ENCODE measurements at places on chromosomes 12 and 14.

DNA sequence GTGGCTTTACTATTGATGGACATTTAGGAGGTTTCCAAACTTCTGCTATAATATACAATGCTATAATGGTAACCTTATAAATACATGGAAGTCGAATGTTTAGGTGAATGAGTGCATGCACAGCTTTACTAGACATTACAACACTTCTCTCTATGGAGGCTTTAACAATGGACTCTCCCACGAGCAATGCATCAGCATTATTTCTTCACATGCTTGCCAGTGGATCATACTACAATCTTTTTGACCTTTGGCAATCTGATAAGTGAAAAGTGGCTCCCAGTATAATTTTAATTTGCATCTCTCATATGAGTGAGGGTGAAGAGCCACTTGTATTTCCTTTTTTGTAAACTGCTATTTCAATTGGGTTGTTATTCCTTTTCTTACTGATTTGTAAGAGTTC, 18.2 kb downstream of the RDH12 start:
- no peak for DNase-seq

- DNase-seq, result no peak
These were observed 9.4 kb downstream of the STON2 start for GRCh38 chr14:81390696-81391095.

- no peak for DNase-seq
These were observed 86.2 kb upstream of the VASH1 start for GRCh38 chr14:76675046-76675445.

GRCh38 chr12:55673638-55674037, 34.1 kb downstream of the ITGA7 start:
- no peak for DNase-seq

- DNase-seq, result no peak
These were observed 659.1 kb downstream of the NRXN3 start for GRCh38 chr14:78829274-78829673.

All from Kasumi-1 (cell line).